ENCODE measurements at places on chromosomes 2 and 18.

- no peak overlapping the region for H3K4me3 ChIP-seq
- no peak for DNase-seq
- H3K27ac ChIP-seq, result no peak overlapping the region
- no peaks in the 10 kb centered on the region for H3K27me3 ChIP-seq
- peaks cover 19% of the 10 kb centered on the region for H3K36me3 ChIP-seq
Measured at GRCh38 chr18:11880586-11881304, 27.4 kb downstream of the MPPE1 start.

DNA sequence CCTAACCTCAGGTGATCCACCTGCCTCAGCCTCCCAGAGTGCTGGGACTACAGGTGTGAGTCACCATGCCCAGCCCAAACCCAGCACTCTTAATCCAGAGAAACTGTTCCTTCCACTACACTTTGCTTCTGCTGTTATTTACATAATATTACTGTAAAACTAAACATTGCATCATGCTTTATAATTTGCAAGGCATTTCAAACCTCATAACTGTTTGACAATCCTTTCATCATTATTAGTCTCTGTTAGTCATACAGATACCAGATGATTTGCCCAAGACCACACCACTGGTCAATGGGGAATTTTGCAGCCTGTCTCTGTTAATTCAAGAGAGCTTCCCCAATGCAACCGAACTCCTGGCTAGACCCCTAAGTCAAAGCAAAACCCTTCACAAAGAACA, 338.3 kb downstream of the ALK start:
- H3K27me3 ChIP-seq, result no peaks in the 10 kb centered on the region
- no peak overlapping the region for H3K27ac ChIP-seq
- H3K4me3 ChIP-seq, result no peak overlapping the region
- H3K36me3 ChIP-seq, result no peaks in the 10 kb centered on the region

DNA sequence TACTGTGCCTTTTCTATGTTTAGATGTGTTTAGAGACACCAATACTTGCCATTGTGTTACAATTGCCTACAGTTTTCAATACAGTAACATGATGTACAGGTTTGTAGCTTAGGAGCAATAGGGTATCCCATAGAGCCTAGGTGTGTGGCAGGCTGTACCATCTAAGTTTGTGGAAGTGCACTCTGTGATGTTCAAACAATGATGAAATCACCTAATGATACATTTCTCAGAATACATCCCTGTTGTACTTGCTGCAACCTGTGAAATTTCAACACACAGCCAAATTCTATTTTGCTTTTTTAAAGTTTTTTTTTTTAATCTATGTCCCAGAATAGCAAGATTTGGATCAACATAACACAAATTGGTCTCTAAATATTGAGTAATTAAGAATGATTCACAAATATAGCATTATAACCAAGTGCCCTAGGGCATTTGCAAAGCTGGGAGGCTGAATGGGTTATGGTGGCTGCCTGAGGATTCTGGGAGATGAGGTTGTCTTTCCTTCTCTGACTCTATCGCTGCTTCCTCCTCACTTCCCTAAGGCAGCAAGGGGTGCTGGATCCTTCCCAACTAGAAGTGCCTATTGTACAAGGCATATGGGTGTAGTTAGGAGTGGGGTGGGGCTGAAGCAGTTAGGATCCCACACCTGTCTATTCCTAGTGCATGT, 78.3 kb downstream of the SKA1 start:
- no peaks in the 10 kb centered on the region for H3K4me1 ChIP-seq
- H3K27ac ChIP-seq, result no peak overlapping the region
- H3K27me3 ChIP-seq, result no peaks in the 10 kb centered on the region
- no peaks in the 10 kb centered on the region for H3K36me3 ChIP-seq

DNA sequence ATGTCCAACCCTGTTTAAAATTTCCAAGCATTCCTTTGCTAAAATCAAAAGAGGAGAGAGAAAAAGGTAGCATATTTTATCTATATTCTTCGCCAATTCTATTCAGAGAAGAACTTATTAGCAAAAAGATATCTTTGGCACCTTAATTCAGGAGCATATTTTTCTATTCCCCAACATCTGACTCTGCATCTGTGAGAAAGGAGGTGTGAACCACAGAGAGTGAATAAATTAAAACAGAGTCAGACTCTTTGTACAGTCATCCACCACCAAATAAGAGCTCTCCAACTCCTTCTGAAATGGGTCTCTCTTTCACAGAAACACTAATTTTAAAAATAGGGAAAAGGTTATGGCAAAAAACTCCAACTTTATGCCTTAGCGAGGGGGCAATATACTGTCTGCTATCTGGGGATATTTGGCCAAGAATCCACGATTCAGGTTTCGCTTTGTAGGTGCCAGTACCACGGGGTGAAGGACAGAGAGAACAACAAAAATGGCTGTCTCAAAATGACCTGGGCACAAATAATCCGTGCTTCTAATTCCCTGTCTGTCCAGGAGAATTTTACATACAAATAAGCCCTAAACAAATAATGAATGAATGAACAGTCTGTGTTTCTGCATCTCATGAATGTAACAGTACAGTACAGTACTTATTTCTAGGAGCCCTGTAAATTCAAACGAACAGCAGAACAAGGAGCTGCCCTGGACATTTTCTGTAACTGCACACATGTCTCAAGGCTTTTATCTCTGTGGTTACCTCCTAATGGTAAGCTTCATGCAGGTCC, 43.4 kb downstream of the EPB41L3 start:
- H3K4me1 ChIP-seq, result no peaks in the 10 kb centered on the region
- no peak overlapping the region for H3K27ac ChIP-seq
- no peak for DNase-seq

- no peak overlapping the region for H3K27ac ChIP-seq
- H3K4me1 ChIP-seq, result no peaks in the 10 kb centered on the region
- no peak for DNase-seq
- H3K4me3 ChIP-seq, result no peak overlapping the region
- no peaks in the 10 kb centered on the region for H3K27me3 ChIP-seq
- no peaks in the 10 kb centered on the region for H3K36me3 ChIP-seq
Measured at GRCh38 chr2:73091164-73091563, 19.7 kb upstream of the SFXN5 start.

GRCh38 chr2:156657809-156658208, 221.6 kb downstream of the GPD2 start:
- no peak overlapping the region for H3K4me3 ChIP-seq
- no peaks in the 10 kb centered on the region for H3K27me3 ChIP-seq
- no peaks in the 10 kb centered on the region for H3K36me3 ChIP-seq
- no peaks in the 10 kb centered on the region for H3K4me1 ChIP-seq

GRCh38 chr2:238644095-238645081, 203.5 kb upstream of the TWIST2 start:
- H3K4me1 ChIP-seq, result no peaks in the 10 kb centered on the region
- no peak overlapping the region for H3K27ac ChIP-seq
- H3K27me3 ChIP-seq, result peaks cover 5% of the 10 kb centered on the region
- no peaks in the 10 kb centered on the region for H3K36me3 ChIP-seq
- no peak overlapping the region for H3K4me3 ChIP-seq
